Endothelial cell (in vitro differentiated cells): ENCODE measurements at places on chromosomes 1 and 21.

- DNase-seq, result no peak
Measured at GRCh38 chr1:156887317-156887716, 6.2 kb upstream of the PEAR1 start.

GRCh38 chr1:9996624-9997582 is at the start of gene RBP7:
TSS of gene RBP7 (plus strand) at chr1:9997228. CDS start at chr1:9997259, 31 bp downstream.
- peak; percentile 25 for DNase-seq

- no peak for DNase-seq
Measured at GRCh38 chr1:59528471-59528870, 231.6 kb downstream of the FGGY start.

- DNase-seq, result no peak
Measured at GRCh38 chr1:93554883-93555872, 107.3 kb downstream of the FNBP1L start.

- no peak for DNase-seq
Measured at GRCh38 chr1:234240680-234241079, 132.6 kb upstream of the COA6 start.

GRCh38 chr1:215566556-215567490 is at the start of gene KCTD3:
TSS of gene KCTD3 (plus strand) at chr1:215567304. CDS start at chr1:215567686, 382 bp downstream.
- peak; percentile 81 for DNase-seq

- DNase-seq, result no peak
Measured at GRCh38 chr1:202013603-202014002, 3.2 kb downstream of the ELF3 start.

- no peak for DNase-seq
Measured at GRCh38 chr1:166471359-166471758, 304.6 kb upstream of the FAM78B start.

GRCh38 chr1:47921935-47922415 is 75.2 kb downstream of the TRABD2B start:
- DNase-seq, result no peak

DNA sequence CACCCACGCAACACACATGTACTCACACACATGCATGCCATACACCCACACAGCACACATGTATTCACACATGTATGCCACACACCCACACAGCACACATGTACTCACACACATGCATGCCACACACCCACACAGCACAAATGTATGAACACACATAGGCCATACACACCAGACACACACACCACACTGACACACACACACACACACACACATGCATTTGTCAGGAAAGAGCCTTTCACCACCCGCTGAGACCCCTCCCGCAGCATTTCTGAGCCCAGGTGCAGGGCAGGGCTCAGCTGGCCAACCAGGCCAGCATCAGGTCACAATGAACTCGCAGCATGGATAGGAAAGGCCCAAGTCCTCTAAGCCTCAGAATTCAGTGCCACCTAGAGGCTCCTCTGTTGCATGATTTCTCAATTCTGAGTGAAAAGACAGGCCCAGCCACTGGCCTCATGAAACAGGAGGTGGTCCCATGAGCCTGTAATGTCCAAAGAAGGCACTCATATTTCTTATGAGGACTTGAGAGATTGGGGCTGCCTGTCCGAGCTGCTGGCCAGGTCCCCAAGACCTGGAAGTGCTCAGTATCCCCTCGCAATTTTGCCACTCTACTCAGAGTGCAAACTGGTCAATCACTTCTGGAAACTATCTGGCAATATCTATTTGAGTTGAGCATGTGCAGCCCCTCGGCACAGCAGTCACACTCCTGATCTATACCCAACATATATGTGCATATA is 57.3 kb downstream of the PSMG1 start:
- DNase-seq, result peak; percentile 54

DNA sequence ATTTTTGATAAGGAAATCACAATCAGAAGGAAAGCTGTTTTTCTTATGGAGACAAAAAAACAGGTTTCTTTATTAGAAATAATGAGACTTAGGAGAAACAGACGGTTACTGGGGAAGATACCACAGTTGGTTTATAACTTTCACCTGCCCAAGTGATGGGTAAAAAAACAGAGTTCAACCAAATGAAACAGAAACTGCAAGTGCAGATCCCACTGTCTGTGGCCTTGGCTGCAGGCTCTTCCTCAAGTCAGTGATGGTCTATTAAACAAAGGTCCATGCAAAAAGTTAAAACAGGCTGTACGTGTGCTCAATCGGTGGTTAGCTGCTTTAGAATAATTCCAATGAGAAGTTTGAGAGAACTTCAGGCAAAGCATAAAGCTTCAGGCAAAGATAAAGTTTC is 112.1 kb upstream of the NEGR1 start:
- DNase-seq, result no peak

DNA sequence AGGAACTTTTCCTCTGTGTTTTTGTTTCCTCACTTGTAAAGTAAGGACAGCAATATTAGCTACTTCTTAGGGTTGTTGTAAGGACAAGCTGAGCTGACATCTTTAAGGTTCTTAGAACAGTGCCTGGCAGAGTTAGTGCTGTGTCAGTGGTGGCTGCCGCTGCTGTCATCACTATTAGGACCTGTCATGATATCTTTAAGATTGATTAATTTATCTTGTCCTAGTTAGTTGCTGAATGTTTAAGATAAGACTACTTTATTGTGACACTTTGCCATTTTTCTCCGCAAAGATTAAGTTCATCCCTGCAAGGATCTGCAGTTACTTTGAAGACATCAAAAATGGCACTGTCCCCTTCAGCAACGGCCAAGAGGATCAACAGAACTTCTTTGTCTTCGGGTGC is 40.1 kb upstream of the GPR88 start:
- no peak for DNase-seq

GRCh38 chr1:65147424-65148177 is 402 bp upstream of the AK4 start:
- DNase-seq, result peak; percentile 44

GRCh38 chr1:227240983-227241382 is 77.3 kb downstream of the CDC42BPA start:
- DNase-seq, result no peak

DNA sequence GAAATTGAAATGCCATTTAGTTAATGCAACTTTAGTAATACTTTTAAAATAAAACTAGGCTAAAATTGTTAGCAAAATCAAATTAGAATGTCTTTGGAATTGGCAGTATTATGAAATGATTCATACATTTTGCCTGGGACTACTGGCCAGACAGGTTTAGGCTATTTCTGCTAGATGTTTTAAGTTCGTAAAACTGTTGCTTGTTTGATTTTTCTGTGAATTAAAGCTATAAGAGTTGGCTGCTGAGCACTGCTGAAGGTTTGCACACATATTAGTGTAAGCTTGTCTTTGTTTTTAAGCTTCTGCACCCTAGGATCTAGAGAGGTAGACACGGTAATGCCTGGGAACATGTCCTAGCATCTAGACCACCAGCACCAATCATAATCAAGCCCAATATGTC is 1094.6 kb upstream of the ADGRL4 start:
- DNase-seq, result no peak

DNA sequence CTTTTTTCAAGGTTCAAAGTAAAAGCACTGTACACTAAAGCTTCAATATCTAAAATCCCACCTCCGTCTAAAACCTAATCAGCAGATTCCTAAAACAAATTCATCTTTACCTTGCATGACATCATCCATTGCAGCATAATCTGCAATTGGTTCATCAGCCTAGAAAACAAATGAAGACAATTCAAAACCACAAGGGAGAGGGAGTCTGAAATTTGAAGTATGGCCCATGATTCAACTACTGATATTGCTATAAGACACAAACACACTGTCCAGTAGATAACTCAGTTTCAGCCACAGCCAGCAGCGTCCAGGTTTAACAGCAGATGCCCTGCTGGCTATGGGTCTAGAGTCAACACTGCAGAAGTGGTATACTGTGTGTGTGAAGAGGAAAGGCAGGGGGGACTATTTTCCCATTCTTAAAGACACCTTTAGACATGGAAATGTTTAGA is 17.9 kb upstream of the RAP1GAP start:
- DNase-seq, result no peak

- no peak for DNase-seq
Measured at GRCh38 chr1:25128121-25128621, 104.1 kb downstream of the SYF2 start.

DNA sequence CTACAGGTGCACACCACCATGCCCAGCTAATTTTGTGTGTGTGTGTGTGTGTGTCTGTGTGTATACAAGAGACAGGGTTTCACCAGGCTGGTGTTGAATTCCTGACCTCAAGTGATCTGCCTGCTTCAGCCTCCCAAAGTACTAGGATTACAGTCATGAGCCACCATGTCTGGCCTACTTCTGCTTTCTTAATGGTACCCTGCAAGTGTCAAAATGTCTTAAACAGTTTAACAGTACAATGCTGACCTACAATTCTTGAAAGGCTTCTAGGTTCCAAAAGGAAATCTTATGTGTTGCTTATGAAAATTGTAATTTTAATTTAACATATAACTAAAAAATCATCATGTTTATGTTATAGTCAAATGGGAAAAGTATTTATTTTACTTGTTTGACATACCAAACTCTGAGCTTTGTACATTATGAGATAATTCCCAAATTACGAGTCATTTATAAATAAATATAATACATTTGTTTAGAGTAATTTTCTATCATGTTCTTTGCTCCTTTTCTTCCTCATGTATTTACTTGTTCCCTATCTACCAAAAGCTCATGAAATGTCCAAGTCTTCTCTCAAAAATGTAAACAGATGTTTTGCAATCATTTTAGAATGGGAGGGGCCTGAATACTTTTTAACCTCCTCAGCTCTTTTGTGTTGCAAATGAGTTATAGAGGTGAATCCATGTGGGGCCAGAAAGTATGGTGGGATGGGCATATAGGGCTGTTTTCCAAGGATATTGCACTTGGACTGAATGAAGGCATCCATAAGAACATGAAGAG is 8.4 kb upstream of the VCAM1 start:
- no peak for DNase-seq

DNA sequence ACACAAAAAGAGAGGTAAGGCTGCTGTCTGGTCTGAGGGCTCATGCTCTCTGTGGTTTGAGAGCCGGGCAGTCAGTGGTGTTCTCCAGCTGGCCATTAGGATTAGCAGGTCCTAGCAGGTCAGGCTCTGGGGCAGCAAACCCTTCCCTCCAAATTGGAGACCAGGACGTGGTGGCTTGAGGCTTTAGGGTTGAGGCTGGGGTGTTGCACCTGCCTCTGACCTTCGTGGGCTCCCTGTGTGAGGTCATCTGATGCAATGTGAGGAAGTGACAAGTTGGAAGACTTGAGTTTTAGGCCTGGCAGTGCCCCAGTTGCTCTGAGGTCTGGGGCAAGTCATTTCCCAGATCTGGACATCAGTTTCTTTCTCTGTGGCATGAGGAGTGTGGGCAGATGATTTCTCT is 24.4 kb downstream of the SZRD1 start:
- DNase-seq, result no peak

GRCh38 chr1:156149374-156150332 is 3.7 kb upstream of the SEMA4A start:
- no peak for DNase-seq

- no peak for DNase-seq
Measured at GRCh38 chr21:39466584-39466983, 14.8 kb downstream of the SH3BGR start.

DNA sequence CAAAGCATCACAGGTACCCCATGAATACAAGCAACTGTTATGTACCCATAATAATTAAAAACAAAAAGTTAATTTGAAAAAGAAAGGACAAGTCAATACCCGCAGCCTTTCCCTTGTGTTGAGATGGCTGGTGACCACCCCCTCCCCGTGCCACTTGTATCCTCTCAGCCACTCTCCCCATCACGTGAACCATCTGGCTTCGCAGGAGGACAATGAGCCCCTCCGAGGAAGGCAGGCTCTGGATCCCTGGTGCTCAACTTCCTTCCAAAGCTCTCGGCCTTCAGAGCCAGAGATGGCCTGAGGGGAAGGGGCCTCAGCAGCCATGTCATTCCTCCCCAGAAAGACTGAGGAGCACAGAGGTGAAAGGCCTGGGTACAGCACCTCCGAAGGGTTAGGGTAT is 120.4 kb upstream of the RAB4A start:
- DNase-seq, result no peak

DNA sequence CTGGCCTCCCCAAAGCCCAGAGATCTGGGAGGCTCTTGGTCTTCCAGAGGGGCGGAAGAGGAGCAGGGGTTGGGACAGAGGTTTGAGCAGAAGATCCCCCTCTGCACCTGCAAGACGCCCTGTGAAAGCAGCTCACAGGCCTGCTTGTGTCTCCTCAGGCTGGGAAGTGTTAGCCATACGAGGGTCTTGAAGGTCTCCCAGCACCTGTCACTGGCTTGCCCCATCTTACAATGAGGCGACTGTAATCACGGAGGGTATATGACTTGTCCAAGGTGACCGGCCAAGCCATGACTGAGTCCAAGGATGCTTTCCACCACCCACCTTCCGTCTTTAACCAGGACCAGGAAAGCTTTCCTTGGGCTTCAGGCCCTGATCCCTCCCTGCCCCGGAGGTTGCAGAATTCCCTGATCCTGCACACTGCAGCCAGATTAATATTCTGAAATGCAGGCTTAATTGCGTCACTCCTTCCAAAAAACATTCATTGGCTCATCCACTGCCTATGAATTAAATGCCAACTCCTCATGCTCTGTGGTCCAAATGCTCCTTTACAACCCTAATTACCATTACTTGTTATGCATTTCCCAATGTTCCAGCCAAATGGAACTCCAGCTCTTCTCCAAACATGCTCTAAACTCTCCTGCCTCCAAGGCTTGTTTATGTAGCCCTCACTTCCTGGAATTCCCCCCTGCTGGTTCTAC is 64.0 kb downstream of the DDX20 start:
- DNase-seq, result no peak

- DNase-seq, result no peak
Measured at GRCh38 chr1:242641461-242641860, 117.0 kb upstream of the PLD5 start.

GRCh38 chr1:154866257-154867063 is 3.6 kb downstream of the KCNN3 start:
- no peak for DNase-seq

DNA sequence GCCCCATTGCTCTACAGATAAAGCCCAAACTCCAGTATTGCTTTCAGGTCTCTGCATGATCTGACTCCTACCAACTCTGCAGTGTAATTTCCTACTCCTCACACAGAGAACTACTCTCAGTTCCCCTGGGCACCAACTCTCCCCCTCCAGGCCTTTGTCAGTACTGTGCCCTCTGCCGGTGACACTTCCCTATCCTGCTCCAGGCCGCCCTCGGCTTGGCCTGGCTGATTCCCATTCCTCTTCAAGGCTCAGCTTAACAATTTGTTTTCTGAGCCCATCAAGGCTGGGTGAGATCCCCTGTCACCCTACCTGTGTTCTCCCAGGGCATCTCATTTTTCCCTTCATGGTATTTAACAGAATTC is 2.6 kb downstream of the SLAMF8 start:
- peak; percentile 66 for DNase-seq

DNA sequence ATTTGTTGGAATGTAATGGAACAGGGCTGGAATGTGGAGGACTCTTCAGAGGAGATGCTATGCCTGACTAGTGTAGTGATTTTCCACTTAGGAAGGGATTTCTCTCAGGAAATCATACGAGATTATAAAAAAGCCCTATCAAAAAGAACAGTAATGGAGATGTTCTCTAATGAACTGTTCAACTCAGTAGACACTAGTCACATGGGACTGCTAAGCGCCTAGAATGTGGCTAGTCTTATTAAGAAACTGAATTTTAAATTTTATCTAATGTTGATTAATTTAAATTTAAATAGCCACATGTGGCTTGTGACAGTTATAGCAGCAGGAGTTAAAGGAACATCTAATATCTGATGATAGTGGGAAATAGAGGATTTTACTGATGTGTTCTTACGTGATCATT is 94.0 kb downstream of the SLC35F3 start:
- no peak for DNase-seq

- DNase-seq, result no peak
Measured at GRCh38 chr1:86779308-86780191, 75.2 kb downstream of the SH3GLB1 start.
